ENCODE measurements at places on chromosomes 1 and 21.

DNA sequence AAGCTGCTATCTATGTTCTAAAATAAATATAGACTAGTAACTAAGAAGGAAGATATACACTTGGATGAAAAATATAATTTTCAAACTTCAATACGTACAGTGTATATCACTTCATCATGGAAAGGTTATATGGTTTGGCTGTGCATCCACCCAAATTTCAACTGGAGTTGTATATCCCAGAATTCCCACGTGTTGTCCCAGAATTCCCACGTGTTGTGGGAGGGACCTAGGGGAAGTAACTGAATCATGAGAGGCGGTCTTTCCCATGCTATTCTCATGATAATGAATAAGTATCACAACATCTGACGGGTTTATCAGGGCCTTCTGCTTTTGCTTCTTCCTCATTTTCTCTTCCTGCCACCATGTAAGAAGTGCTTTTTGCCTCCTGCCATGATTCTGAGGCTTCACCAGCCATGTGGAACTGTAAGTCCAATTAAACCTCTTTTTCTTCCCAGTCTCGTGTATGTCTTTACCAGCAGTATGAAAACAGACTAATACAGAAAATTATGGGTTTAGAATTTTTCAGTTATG lies 10.7 kb downstream of the NEGR1 start:
- DNase-seq: no peak

- no peak for DNase-seq
Measured at GRCh38 chr1:15802234-15802965, 5.0 kb downstream of the UQCRHL start.

GRCh38 chr1:12284486-12284885 lies 54.7 kb downstream of the VPS13D start:
- no peak for DNase-seq

GRCh38 chr1:30779294-30780071 lies 21.9 kb upstream of the LAPTM5 start:
- DNase-seq: peak; percentile 68

- no peak for DNase-seq
Measured at GRCh38 chr1:48217856-48218255, 4.7 kb upstream of the SLC5A9 start.

DNA sequence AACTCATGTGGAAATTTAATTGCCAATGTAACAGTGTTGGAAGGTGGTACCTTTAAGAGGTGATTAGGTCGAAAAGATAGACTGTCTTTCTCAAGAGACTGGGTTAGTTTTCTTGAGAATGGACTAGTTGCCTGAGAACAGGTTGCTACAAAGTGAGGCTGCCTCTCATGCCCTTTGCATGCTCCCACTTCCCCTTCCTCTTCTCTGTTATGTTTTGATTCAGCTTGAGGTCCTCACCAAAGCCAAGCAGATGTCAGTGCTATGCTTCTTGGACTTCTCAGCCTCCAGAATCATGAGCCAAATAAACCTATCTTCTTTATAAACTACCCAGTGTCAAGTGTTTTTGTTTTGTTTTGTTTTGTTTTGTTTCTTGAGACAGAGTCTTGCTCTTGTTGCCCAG lies 187.0 kb upstream of the RUNX1 start:
- DNase-seq: no peak

- DNase-seq: peak; percentile 12
Measured at GRCh38 chr1:162854245-162854882, 6.6 kb downstream of the CCDC190 start.

- no peak for DNase-seq
Measured at GRCh38 chr1:11736746-11737639, 1.1 kb downstream of the AGTRAP start.

- no peak for DNase-seq
Measured at GRCh38 chr1:109156916-109157385, 43.0 kb downstream of the ELAPOR1 start.

- no peak for DNase-seq
Measured at GRCh38 chr21:37886726-37887299, 29.4 kb downstream of the KCNJ6 start.

DNA sequence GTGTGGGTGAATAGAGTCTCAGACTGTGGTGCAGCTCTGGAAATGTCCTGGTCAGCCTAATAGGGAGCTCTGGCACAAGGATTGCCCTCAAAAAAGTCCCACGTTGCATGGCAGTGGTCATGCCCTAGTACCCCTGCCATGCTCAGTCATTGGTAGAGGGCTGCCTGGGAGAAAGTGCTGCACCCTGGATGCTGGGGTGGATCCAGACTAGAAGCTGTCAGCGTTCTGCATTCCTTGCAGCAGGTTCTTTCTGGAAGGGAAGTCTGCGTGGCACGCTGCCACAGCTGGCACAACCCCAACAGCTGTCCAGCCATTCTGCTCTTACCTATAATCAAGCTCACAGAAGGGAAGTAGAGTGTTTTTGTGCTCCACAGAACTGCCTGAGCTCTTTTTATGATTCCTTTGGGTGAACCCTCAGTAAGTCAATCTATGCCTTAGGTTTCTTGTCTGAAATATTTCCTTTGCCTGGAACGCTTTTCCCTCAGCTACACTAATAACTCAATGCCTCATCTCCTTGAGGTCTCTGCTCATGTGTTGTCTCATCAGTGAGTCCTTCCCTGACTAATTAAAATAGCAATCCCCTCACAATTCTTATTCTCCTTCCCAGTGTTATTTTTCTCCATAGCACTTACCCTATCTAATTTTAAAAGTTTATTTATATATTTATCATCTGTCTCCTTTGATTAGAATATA lies 61.5 kb upstream of the JAK1 start:
- DNase-seq: no peak

- DNase-seq: no peak
Measured at GRCh38 chr1:43366601-43367025, 1.2 kb downstream of the ELOVL1 start.

DNA sequence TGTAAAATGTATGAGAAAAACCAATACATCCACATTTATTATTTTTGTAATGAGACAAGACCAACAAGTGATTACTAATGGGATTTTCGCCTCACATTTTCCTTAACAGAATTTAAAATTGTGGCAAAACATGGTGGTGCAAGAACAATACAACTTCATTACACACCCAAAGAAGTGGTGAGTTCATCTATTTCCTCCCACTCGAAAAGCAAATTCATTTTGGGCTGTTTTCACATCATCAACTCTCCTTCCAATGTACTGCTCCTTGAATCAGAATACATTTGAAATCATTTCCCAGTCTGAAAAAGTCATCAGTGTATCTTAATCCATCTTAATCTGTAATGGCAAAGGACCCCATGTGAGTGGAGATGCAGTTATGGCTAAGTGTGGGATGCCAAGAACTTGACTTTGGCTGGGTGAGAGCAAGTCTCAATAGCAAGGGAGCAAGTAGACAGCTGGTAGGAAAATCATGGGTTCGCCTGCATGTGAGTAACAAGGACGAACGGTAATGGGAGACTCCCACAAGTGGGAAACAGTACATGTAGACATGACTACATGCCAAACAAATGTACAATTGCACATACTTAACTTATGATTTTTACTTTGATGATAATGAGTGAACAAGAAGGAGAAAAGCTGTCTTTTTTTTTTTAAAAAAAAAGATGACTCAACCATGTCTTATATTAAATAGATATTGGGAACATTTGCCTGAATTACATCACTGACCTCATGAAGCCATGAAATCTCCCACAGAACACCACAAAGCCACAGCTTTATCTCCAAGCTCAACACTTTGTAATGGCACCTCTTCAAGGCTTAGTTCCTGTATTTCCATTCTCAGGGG lies 46.0 kb downstream of the RUNX1 start:
- DNase-seq: no peak

DNA sequence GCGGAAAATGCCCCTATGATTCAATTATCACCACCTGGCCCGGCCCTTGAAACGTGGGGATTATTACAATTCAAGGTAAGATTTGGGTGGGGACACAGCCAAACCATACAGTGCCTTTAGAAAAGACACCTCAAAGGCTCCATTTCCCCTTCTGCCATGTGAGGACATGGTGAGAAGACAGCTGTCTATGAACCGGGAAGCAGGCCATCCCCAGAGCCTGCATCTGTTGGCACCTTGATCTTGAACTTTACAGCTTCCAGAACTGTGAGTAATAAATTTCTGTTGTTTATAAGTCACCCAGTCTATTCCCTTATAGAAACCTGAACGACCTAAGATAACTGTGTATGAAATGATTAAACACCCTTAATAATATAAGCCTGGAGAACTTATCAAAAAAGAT lies 61.6 kb downstream of the KIFAP3 start:
- DNase-seq: no peak

- DNase-seq: no peak
Measured at GRCh38 chr1:153670257-153670858, 435 bp downstream of the ILF2 start.

DNA sequence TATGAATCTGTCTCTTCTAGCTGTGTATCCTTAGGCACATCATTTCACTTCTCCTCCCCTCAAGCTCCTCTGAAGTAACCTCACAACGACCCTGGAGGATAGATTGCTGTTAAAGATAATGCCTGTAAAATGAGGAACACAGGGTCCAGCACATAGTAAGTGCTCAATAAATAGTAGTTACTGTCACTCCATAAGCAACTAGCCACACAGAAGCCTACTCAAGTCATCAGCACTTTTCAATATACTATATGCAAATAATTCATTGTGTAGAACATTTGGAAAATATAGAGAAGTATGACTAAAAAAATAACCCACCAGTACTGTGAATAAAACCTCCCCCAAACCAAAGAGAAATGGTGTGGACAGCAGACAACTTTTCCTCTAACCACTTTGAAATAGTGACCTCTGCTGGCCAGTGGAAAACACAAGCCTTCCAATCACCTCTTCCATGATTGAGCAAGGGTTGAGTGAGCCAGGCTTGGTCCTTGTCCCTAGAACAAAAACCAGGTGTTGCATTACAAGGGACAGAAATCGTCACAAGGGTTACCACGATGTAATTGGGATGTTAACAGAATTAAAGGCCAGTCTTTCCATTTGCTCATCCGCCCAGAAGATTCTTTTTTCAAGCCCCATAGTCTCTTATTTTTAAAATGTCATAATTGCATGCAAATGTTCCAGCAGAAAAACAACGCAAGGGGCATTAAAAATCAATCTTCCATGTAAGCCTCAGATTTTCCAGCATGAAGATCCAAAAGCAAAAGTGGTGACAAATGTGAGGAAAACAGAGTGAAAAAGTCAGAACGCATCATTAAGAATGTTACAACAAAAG lies 15.7 kb upstream of the GLIS1 start:
- DNase-seq: no peak

DNA sequence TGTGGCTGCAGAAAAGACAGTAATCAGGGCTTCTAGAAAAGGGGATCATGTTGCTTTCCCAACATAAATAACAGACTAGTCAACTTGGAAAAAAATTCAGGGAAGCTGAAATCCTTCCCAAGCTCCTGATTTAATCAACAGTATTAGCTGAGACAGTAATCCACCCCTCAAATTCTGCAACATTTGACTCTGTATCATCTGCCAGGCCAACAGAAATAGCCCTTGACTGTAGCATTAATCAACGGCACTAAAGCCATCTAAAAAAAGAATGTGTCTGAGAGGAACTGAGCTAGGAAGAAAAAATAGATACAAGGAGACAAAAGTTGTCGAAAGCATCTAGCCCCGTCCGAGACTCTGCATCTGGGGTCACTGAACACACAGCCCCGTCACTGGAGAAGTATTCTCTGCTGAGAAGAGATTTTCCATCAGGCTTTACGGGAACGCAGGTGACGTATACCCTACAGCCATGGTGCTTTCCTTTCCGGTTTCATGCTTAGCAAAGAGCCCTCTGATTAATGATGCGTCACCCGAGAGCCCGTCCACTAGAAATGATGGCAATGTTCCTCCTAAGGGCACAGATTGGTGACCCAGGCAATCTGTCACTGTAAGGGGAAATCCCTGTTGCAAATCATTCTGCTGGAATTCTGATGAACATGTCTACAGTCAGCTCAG lies 42.1 kb upstream of the TP53BP2 start:
- DNase-seq: peak; percentile 85

DNA sequence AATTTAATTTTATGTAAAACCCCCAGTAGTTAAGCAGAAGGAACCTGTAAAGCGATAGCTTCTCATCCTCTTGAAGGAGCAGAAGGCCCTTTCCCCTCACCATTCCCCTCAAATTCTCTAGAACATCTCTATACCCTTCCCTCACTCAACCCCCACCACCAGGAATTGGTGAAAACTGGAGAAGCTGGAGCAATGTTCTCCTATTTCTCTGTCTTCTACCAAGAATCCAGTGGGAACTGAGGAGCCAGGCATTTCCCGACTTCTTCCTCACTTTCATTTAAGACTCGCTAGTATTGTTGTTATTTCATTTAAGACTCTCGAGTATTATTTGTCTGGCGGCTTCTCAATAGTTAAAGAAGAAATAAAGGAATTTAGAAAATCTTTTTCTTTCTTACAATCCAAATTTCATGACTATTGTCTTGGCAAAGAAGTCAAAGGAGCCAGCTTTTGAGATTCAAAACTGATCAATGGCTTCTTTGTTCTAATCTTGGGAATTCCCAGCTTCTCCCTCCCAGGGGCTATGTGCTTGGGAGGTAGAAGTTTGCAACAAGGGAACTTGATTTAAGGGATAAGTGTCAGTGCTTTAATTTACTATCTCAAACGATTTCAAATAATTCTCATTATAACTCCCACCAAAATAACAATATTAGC lies 253.3 kb upstream of the ADGRL2 start:
- DNase-seq: no peak

- DNase-seq: no peak
Measured at GRCh38 chr1:236024641-236025040, 40.2 kb downstream of the NID1 start.

DNA sequence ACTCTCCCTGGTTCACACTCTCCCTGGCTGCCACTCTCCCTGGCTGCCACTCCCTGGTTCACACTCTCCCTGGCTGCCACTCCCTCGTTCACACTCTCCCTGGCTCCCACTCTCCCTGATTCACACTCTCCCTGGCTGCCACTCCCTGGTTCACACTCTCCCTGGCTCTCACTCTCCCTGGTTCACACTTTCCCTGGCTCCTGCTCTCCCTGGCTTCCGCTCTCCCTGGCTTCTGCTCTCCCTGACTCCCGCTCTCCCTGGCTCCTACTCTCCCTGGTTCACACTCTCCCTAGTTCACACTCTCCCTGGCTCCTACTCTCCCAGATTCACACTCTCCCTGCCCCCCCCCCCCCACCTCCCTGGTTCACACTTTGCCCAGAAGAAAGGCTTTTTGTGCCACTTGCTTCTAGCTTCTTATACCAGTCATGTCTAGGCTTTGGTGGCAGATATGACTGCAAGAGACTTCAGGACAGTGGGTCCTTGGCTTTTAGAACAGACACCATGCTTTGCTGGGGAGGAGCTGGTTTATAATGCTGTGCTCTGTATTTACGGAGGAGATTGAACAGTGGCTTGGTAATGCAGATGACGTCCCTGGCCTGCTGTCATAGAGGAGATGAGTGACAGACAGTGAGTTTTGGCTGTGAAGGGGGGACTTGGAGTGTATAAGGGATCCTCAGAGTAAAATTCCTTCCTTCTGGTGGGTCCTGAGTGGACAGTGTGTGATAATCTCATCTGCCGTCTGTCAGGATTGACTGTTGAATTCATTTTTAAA lies 17.0 kb downstream of the COQ8A start:
- no peak for DNase-seq

- no peak for DNase-seq
Measured at GRCh38 chr1:34549199-34549598, 205.6 kb upstream of the GJB5 start.

GRCh38 chr1:119133987-119134386 lies 6.5 kb downstream of the WARS2 start:
- no peak for DNase-seq

GRCh38 chr1:62352387-62352786 lies 33.2 kb upstream of the KANK4 start:
- DNase-seq: no peak

GRCh38 chr1:8078176-8078671 lies 52.1 kb upstream of the ERRFI1 start:
- no peak for DNase-seq

GRCh38 chr1:165063181-165063965 lies 293.1 kb downstream of the LMX1A start:
- no peak for DNase-seq

- DNase-seq: no peak
Measured at GRCh38 chr1:87336623-87337067, 8.0 kb downstream of the LMO4 start.
